ENCODE measurements at places on chromosomes 4 and X.

DNA sequence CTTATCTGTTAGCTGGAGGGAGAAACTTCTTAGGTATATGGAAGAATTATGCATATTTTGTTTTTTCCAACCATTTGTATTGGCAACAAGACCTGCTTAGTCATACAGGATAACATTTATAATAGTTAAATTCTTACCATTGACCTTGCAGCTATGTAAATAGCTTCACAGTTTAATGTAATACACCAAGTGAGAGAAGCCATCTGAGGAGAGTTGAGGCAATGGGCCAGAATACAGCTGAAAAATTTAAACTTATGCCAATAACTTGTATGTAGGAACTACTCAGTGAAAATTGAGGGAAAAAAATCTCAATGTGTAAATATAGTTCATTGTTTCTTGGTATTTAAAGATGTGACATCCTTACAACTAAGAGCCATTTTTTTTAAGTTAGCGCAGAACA, 273.5 kb downstream of the DACH2 start:
- DNase-seq = no peak
- no peaks in the 10 kb centered on the region for H3K4me1 ChIP-seq
- no peak overlapping the region for H3K27ac ChIP-seq
- no peaks in the 10 kb centered on the region for H3K36me3 ChIP-seq
- no peak overlapping the region for H3K4me3 ChIP-seq

DNA sequence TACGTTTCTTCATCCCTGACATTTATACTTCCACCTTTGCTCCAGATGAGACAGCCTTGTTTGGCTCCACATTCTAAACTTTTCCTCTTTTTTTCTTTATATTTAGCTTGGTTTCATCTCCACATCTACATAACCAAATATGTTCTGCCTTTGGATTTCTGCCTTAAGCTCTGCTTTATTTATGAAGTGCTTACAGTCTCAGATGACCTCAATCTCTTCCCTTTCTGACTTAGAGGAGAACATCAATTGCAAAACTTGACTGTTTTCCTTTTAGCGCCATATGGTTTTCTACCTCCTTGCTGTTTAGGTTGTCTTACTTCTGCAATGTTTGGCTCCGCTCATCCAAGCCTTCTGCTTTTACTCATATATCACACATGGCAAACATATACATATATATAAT, 7.5 kb downstream of the ASB5 start:
- peaks cover 11% of the 10 kb centered on the region for H3K27me3 ChIP-seq
- H3K4me1 ChIP-seq = no peaks in the 10 kb centered on the region
- DNase-seq = no peak
- peaks cover 3% of the 10 kb centered on the region for H3K36me3 ChIP-seq

DNA sequence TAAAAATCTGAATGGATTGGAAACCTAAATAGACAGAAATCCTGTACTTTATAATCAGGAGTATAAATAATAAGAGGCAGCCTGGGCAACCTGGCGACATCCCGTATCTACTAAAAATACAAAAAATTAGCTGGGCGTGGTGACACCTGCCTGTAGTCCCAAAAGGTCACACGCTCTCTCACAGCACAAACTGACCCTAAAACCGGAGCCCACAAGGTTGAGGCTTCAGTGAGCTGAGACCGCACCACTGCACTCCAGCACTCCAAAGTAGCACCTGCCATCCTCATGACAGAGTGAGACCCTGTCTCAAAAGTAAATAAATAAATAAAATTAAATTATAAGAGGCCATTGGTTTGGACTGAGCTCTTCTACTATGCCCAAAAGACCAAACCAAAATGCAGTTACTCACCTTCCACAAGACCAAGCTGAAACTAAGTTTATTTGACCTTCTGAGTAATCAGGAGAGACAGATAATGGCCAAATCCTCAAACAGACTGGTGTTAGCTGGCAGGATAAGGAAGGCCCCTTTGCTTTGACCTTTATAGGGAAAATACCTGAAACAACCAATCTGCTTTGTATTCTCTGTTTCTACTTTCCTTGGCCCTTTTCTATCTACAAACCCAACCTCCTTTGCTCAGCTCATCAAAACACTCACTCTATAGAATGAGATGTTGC, 3.2 kb upstream of the GRSF1 start:
- H3K4me1 ChIP-seq = peaks cover 11% of the 10 kb centered on the region
- H3K4me3 ChIP-seq = no peak overlapping the region
- H3K27me3 ChIP-seq = no peaks in the 10 kb centered on the region
- no peak for DNase-seq
- no peak overlapping the region for H3K27ac ChIP-seq

DNA sequence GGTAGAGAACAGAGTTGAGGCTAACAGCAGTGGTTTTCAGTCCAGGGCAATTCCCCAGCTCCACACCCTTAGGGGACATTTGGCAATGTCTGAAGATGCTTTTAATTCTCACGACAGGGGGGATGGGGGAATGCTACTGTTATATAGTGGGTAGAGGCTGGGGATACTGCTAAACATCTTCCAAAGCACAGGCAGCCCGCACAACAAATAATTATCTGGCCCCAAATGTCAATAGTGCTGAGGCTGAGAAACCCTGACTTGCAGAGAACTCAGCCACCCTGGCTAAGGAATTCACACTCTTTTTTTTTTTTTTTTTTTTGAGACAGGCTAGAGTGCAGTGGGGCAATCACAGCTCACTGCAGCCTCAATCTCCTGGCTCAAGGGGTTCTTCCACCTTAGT, 60.6 kb downstream of the POLR2B start:
- H3K27ac ChIP-seq = no peak overlapping the region
- peaks cover 35% of the 10 kb centered on the region for H3K27me3 ChIP-seq
- no peak overlapping the region for H3K4me3 ChIP-seq
- H3K36me3 ChIP-seq = no peaks in the 10 kb centered on the region
- no peaks in the 10 kb centered on the region for H3K4me1 ChIP-seq

GRCh38 chrX:29257521-29257920, 670.3 kb downstream of the IL1RAPL1 start:
- no peaks in the 10 kb centered on the region for H3K4me1 ChIP-seq
- H3K36me3 ChIP-seq = no peaks in the 10 kb centered on the region
- no peak overlapping the region for H3K27ac ChIP-seq
- no peaks in the 10 kb centered on the region for H3K27me3 ChIP-seq

GRCh38 chrX:11458170-11458569, 165.0 kb downstream of the AMELX start:
- no peak overlapping the region for H3K27ac ChIP-seq
- no peak for DNase-seq
- H3K4me1 ChIP-seq = peaks cover 3% of the 10 kb centered on the region
- H3K27me3 ChIP-seq = no peaks in the 10 kb centered on the region
- H3K4me3 ChIP-seq = no peak overlapping the region

GRCh38 chrX:38192007-38192810, 28.5 kb downstream of the SRPX start:
- no peak overlapping the region for H3K27ac ChIP-seq
- H3K36me3 ChIP-seq = no peaks in the 10 kb centered on the region
- H3K4me3 ChIP-seq = no peak overlapping the region
- H3K4me1 ChIP-seq = no peaks in the 10 kb centered on the region
- peaks cover 10% of the 10 kb centered on the region for H3K27me3 ChIP-seq
- DNase-seq = no peak

GRCh38 chrX:20325786-20326388, 59.2 kb upstream of the RPS6KA3 start:
- H3K27me3 ChIP-seq = no peaks in the 10 kb centered on the region
- DNase-seq = no peak
- no peak overlapping the region for H3K4me3 ChIP-seq
- H3K27ac ChIP-seq = no peak overlapping the region

GRCh38 chrX:23782455-23782854, 518 bp upstream of the SAT1 start:
- peak overlapping the region; percentile 94 for H3K27ac ChIP-seq
- H3K4me3 ChIP-seq = peak overlapping the region; percentile 93
- H3K27me3 ChIP-seq = no peaks in the 10 kb centered on the region
- peaks cover 23% of the 10 kb centered on the region for H3K4me1 ChIP-seq
- H3K36me3 ChIP-seq = no peaks in the 10 kb centered on the region

DNA sequence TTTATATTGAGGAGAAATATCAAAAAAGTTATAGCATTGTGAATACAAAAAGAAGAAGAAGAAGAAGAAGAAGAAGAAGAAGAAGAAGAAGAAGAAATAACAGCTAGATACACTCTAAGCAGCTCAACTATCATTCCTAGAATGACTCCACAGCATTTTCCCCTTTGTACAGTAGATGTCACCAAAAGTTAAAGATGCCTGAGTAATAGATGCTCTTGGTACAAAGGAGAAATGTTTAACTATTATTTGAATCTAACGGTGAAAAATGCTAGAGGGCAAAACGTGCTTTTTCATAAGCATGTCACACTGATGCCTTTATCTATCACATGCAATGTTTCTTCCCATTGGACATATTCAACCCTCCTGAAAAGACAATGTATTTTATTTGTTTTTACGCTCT, 178.4 kb upstream of the GPRIN3 start:
- no peaks in the 10 kb centered on the region for H3K27me3 ChIP-seq
- no peaks in the 10 kb centered on the region for H3K4me1 ChIP-seq
- H3K36me3 ChIP-seq = no peaks in the 10 kb centered on the region
- no peak overlapping the region for H3K4me3 ChIP-seq
- H3K27ac ChIP-seq = no peak overlapping the region

- peaks cover 42% of the 10 kb centered on the region for H3K27me3 ChIP-seq
- peaks cover 6% of the 10 kb centered on the region for H3K4me1 ChIP-seq
- H3K4me3 ChIP-seq = no peak overlapping the region
- no peak overlapping the region for H3K27ac ChIP-seq
- no peak for DNase-seq
Measured at GRCh38 chr4:3858046-3858730, 92.0 kb downstream of the ADRA2C start.

GRCh38 chr4:158856852-158857251, 88.0 kb downstream of the FNIP2 start:
- peaks cover 2% of the 10 kb centered on the region for H3K36me3 ChIP-seq
- no peak overlapping the region for H3K4me3 ChIP-seq
- DNase-seq = no peak
- no peak overlapping the region for H3K27ac ChIP-seq
- no peaks in the 10 kb centered on the region for H3K27me3 ChIP-seq
- no peaks in the 10 kb centered on the region for H3K4me1 ChIP-seq

DNA sequence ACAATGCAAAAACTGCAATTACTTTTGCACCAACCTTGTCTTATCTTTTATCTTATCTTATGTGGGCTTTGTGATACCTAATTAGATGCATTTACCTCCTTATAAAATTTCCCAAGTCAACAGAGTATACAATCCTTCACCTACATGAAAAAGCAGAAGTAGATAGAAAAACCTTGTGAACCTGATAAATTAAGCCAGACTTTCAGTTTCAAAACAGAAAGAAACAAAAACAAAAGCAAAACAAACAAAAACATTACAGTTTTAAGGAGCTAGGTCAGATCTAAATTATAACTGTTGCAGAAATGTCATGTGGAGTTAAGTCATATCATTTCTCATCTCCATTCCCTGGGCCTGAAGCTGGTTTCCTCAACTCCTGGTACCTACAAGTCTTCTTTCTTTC, 24.9 kb upstream of the CXXC4 start:
- H3K27ac ChIP-seq = no peak overlapping the region
- H3K4me3 ChIP-seq = no peak overlapping the region
- DNase-seq = no peak
- peaks cover 9% of the 10 kb centered on the region for H3K27me3 ChIP-seq
- no peaks in the 10 kb centered on the region for H3K4me1 ChIP-seq

GRCh38 chrX:2504706-2505332, 4.0 kb upstream of the DHRSX start:
- H3K27me3 ChIP-seq = no peaks in the 10 kb centered on the region
- no peak for DNase-seq
- H3K27ac ChIP-seq = no peak overlapping the region
- no peak overlapping the region for H3K4me3 ChIP-seq
- no peaks in the 10 kb centered on the region for H3K36me3 ChIP-seq

GRCh38 chr4:3168029-3168428, 80.9 kb upstream of the MSANTD1 start:
- DNase-seq = no peak
- H3K36me3 ChIP-seq = peaks cover 21% of the 10 kb centered on the region
- peaks cover 16% of the 10 kb centered on the region for H3K4me1 ChIP-seq
- H3K27ac ChIP-seq = no peak overlapping the region

DNA sequence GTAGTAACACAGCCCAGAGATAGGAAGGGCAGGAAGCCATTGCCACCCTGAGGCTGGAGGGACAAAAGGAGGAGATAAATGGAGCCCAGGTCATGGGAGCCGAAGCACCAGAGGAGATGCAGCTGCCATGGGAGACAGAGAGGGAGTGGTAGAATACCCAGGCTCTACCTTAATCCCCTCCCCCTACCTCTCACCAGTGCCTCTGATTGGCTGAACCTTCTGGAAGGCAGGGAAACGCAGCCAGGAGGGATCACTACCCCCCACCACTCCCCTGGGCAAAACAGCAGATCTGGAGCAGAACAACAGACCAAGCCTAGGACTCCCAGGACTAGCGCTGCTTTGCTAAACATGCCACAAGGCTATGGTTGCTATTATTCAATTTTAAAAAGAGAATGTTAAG, 114.2 kb downstream of the ZNF827 start:
- H3K36me3 ChIP-seq = peaks cover 13% of the 10 kb centered on the region
- H3K27ac ChIP-seq = no peak overlapping the region
- DNase-seq = no peak
- peaks cover 16% of the 10 kb centered on the region for H3K4me1 ChIP-seq
- no peaks in the 10 kb centered on the region for H3K27me3 ChIP-seq

DNA sequence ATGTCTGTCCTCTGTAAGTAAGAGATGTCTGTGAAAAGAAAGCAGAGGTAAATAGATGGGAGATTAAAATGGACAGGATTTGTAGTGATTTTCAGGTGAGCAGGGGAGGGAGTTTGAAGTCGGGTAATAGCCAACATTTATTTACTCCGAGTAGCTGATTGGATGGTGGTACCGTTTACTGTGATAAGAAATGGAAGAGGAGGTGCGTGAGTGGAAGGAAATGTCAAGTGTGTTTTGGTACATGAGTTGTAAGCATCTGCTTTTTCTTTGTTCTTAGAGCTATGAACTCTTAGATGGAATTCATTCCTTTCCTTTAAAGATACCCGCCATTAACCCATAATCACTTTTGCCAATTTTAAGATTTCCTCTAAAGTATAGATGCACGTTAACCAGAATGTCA, 45.5 kb downstream of the SGMS2 start:
- H3K4me3 ChIP-seq = no peak overlapping the region
- DNase-seq = no peak
- H3K27me3 ChIP-seq = peaks cover 17% of the 10 kb centered on the region
- no peak overlapping the region for H3K27ac ChIP-seq

DNA sequence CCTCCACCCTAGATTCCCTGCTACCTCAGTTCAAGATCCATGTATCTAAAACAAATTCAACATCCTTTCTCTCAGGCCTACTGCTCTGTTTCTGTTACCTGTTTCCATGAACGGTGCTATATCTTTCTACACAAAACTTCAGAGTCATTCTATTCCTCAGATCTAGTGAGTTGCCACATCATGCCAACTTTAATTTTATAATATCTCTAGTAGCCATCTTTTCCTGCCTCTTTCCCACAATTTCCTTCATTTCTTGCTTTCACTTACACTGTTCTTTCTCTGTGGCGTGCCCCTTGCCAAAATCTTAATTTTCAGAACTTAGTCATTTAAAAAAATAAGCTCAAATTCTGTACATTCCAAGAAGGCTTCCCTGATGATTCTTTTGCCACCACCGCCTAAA, 15.2 kb downstream of the GUCY1A1 start:
- no peaks in the 10 kb centered on the region for H3K36me3 ChIP-seq
- no peak overlapping the region for H3K27ac ChIP-seq
- no peak for DNase-seq
- peaks cover 8% of the 10 kb centered on the region for H3K27me3 ChIP-seq
- no peak overlapping the region for H3K4me3 ChIP-seq

- no peak for DNase-seq
- peak overlapping the region; percentile 97 for H3K27ac ChIP-seq
- H3K4me1 ChIP-seq = peaks cover 39% of the 10 kb centered on the region
- H3K36me3 ChIP-seq = no peaks in the 10 kb centered on the region
- H3K4me3 ChIP-seq = peak overlapping the region; percentile 90
Measured at GRCh38 chrX:12951595-12951975, 23.3 kb upstream of the TMSB4X start.
